Breast epithelium (tissue), 4 donors: ENCODE measurements at places on chromosomes 13 and 19. TPM values are rescaled to one million over a fixed set of nuclear protein-coding genes. Genes with fewer than 3 reads are reported as not detected.

DNA sequence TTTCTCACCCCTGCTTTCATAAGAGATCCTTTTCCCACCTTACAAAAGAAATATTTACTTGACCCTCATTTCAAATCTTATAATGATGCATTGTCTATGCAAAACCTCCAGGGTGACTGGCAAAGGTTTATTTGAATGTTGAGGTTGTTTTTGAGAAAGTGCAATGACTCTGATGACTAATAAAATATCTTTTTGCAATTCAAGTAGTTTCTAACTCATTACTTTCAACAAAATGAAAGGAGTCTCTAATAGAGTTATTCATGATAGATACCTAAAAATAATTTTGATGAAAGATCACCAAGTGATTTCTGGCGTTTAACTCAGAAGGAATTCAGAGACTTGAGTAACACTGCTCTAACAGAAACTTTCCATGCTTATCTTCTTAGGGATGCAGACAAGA is 144.2 kb downstream of the FOXO1 start:
- no peak for DNase-seq

DNA sequence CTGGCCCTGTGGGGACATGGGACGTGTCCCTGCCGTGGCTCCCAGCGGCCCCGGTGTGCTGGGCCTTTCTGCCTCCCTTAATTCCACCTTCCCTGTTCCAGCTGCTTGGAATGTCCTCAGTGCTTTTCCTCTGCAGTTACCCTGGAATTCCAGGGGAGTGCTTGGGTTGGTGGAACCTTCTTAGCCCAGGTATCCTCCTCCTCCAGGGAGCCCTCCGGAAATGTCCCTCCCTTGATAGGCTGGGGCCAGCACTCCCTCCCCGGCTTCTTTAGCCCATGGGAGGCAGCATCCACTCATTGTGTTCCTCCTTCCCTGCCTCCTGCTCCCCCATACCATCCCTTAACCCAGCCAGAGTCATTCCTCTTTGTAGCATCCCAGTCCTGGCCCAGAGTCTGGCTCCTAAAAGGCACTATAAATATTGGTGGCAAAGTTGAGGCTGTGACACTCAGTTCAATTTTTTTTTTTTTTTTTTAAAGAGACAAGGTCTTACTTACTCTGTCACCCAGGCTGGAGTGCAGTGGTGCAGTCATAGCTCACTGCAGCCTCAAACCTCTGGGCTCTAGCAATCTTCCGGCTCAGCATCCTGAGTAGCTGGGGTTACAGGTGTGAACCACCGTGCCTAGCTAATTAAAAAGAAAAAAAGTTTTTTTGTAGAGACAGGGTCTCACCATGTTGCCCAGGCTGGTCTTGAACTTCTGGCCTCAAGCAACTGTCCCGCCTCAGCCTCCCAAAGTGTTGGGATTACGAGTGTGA is 13.7 kb upstream of the SLC7A10 start:
- no peak for DNase-seq

DNA sequence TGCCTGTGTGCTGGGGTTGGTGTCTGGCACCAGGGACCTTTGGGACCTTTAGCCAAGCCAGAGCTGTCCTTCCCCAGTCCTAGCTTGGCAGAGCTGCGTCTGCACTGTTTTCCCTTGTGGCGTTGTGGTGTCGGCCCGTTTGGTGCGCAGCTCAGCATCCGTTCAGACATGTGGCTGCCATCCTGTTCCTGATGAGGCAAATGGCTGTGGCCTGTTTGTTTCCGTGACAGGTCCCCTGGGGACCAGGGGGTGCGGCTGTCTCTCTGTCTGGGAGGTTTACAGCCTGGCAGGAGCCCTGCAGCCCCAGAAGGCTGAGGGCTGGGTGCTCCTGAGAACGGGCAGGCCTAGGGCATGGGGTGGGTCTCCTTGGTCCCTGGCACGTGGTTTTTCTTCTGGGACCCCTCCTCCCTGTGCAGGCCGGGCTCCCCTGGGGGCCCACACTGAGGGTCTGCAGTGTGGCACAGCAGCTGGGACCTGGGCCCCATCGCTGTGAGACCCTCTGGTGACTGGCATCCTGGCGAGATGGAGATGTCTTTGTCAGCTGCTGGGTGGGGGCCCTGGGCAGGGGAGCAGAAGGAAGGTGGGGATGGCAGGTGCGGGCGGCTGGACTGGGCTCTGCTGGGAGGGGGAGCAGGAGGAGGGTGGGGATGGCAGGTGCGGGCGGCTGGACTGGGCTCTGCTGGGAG is 4.0 kb downstream of the SPPL2B start:
- DNase-seq, result no peak

DNA sequence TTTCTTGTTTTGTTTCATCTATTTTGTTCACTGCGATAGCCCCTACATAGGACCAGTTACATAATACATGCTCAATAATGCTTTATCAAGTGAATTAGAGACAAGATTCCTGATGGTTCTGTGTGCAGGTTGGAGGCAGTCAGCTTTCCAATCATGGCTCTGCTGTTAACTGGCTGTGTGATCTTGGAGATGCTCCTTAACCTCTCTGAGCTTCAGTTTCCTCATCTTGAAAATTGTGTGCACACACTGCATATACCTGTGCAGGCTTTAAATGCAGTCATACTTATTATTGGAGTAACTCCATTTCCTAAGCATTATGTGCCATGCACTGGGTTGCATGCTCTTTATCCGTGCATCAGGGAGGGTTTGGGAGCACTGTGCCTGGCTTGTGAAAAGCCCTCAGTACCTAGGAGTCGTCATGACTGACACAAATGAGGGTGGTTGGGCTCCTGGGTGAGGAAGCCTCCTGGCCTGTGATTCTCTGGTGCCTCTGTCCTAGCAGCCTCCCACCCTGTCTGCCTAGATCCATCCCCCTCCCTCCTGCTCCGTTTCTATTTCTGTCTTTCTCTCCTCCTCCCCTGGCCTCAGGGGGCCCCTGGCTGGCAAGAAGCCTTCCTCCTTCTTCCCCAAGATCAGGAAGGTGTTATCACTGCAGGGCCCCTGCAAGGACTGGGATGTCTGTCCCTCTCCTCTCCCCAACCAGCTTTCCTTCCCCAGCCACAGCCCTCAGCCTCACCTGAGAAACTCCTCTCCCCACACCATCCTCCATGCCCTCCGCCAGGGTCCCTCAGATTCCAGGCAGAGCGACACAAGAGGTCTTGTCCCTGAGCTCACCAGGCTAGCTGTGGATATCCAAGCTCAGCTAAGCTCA is 8.7 kb downstream of the IFNL1 start:
- DNase-seq, result no peak

GRCh38 chr13:71461892-71462291 is 405.1 kb downstream of the DACH1 start:
- DNase-seq, result no peak

GRCh38 chr19:40381321-40381720 is 8.7 kb downstream of the HIPK4 start:
- no peak for DNase-seq

DNA sequence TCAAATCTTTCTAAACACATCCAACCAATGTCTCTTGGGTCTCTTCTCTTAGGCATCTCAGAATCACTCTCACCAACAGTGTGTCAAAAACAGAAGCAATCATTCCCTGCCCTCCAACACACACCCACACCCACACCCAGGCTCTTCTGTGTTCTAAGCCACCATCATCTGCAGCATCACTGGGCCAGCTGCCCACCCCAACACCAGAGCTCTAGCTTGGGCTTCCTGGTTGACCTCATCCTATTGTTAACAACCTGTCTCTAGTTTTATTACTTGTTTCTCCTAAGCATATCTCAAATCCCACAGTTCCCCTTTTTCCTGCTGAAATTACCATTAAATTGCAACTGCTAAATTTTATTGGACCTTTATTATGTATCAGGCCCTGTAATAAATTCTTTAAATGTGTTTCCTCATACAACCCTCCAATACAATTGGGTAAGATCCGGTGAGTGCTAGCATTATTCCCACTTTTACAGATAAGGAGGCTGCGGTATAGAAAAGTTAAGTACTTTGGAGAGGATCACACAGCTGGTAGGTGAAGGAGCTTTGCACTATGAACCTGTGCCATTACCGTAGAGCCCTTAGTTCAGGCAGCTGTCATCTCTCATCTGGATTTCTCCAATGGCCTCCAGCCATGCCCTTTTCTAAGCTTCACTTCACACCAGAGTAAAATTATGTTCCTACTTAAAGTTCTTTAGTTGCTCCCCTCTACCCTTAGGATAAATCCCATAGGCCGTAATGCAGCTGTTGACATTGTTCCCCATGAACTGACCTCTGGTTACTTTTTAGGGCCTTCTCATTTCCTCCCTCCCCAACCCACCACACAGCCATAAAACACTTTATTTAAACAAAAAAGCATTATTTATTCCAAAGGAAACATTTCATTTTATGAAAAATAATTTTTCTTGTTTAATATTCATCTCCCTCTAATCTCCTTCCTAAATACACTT is 227.7 kb downstream of the B3GLCT start:
- DNase-seq, result no peak

GRCh38 chr13:31090096-31090495 is 71.6 kb downstream of the HSPH1 start:
- DNase-seq, result no peak

DNA sequence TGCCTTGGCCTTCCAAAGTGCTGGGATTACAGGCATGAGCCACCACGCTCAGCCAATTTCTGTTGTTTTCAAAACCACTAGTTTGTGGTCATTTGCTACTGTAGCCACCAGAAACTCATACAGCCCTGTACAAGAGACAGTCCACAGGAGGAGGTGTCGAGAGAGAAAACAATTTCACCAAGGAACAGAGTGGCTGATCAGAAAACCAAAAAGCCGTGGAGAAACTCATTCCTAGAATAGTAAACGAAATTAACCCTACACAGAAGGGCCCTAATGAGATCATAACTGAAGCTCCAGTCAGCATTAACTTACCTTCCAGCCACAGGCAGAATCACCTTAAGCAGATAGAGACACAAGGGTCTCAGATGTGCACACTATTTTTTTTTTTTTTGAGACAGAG is 3.8 kb upstream of the CCDC124 start:
- no peak for DNase-seq

GRCh38 chr19:30677702-30678101 is 305.5 kb downstream of the ZNF536 start:
- DNase-seq, result no peak

DNA sequence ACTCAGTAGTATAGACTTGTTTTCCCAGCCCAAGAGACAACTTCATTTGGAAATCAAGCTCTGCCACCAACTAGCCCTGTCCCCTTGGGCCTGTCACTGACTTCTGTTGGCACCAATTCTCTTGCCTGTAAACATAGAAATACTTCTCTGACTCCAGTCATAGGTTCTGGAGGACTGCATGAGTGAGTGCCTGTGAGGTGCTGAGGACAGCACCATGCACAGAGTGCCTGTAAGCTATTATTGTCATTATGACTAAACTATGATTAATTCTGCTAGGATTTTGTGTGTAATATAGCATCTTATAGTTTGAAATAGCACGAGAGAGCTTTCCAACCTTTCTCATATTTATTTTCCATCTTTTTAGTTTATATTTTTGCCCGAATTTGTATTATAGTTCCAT is 247.9 kb downstream of the MYO16 start:
- DNase-seq, result no peak

Gene CYP2A6
- not detected for total RNA-seq

Gene EDNRB
- total RNA-seq, result 106 TPM

Gene TGFBR3L
- total RNA-seq, result not detected

Gene NPAS1
- not detected for total RNA-seq

Gene IFNL1
- not detected for total RNA-seq

Gene RFPL4AL1
- not detected for total RNA-seq

Gene PCP2
- 4.9 TPM for total RNA-seq

Gene CNFN
- total RNA-seq, result 2.6 TPM

Gene SULT2A1
- not detected for total RNA-seq

Gene CDX2
- total RNA-seq, result 0.33 TPM
